Omental fat pad (tissue), 4 donors: ENCODE measurements at places on chromosomes 2 and 18. TPM values are rescaled to one million over a fixed set of nuclear protein-coding genes. Genes with fewer than 3 reads are reported as not detected.

DNA sequence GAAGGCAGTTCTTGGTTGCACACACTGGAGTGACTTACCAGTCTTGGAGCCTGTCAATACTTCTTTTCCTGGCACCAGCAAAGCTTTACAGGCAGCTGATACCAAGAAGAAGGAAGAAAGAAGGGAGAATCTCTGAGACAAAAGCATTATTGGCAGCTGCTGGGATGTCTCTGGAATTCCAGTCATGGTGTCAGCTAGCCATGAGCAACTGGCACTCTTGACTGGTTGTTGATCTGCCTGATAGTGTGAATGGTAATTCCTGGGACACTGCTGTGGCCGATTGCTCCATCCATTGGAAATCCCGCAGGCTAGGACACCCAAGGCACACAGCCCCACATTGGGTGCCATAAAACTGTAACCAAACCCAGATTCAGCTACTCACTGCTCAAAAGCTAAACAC lies 17.8 kb upstream of the SPAG16 start:
- no peak for DNase-seq

GRCh38 chr2:44277541-44277940 lies 2.3 kb downstream of the SLC3A1 start:
- no peak for DNase-seq

- no peak for DNase-seq
These were observed 148.1 kb downstream of the DYSF start for GRCh38 chr2:71601136-71602114.

GRCh38 chr2:231174211-231174651 lies 24.2 kb upstream of the ARMC9 start:
- no peak for DNase-seq

- no peak for DNase-seq
These were observed 428.8 kb downstream of the ZNF521 start for GRCh38 chr18:24923138-24923537.

DNA sequence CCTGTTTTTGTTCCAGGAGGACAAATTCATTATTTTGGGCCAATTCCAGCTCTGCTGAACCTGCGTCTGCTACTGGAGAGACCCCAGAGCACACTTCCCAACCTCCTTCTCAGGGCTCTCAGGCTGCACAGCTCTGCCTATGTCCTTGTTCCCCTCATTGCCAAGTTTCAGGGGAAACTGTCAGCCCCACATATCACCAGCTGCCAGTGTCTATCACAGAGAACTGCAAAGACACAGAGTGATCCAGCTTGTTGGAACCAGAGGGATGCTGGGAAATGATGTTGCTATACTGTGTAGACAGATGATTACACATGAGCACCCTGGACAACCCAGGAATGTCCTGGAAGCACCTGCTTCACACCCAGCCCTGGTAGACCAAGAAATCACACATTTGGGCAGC lies 67.4 kb upstream of the TMEM247 start:
- no peak for DNase-seq

RAB27B gene
- 1.0 TPM for total RNA-seq

ANKRD62 gene
- not detected for total RNA-seq
